Neural crest cell (in vitro differentiated cells): ENCODE measurements at places on chromosomes 7 and 10. TPM values are rescaled to one million over a fixed set of nuclear protein-coding genes. Genes with fewer than 3 reads are reported as not detected.

DNA sequence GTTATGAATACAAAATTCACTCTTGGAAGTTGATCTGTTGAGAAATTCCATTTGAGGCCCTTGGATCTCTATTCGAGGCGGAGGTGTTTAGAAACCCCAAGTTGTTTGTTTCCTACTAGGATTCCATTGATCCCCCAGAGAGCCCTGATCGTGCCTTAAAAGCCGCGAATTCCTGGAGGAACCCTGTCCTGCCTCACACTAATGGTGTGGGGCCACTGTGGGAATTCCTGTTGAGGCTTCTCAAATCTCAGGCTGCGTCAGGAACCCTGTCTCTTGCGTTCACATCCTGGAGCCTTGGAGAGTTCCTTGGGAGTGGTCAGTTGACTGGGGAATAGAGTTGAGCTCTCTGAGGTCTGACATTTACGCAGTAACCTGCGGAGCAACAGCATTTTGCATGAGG, 1.2 kb downstream of the CFAP69 start:
- DNase-seq: no peak

- no peak for DNase-seq
Measured at GRCh38 chr10:61076572-61077114, 132.7 kb upstream of the RHOBTB1 start.

- no peak for DNase-seq
Measured at GRCh38 chr7:31778296-31778695, 91.3 kb downstream of the PPP1R17 start.

DNA sequence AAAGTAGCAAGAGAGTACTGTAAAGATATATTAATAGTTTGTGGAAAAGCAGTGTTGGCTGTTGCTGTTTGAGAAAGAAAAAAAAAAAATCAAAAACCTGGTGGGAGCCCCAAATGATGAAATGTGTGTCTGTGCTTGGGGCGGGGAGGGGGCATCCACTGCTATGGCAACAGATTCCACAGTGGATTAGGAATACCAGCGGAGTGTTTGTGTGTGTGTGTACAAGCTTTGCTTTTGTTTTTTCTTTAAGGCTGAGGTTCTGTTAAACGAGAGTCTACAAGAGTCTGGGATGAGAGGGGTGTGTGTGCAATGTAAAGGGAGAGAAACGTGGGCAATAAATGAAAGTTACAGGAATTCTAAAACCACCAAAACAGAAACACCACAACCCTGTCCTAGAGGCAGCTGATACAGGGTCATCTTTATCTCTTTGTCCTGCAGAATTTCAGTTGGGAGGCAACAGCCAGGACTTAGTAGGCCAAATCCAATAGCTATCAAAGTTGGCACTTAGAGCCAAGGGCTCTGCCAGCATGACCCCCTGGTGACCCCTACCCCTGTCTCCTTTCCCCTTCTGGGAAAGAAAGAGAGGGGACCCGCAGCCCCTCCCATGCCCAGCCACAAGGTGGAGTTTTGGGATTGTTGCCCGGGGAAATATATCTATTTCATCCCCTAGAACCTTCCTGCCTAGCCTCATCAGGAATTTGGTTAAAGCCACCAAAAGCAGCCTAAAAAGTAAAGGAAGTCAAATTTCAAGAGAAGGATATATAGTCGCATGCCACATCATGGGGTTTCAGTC, 85.4 kb downstream of the OSBPL3 start:
- no peak for DNase-seq

- DNase-seq: no peak
Measured at GRCh38 chr7:29748286-29749099, 57.8 kb upstream of the WIPF3 start.

DNA sequence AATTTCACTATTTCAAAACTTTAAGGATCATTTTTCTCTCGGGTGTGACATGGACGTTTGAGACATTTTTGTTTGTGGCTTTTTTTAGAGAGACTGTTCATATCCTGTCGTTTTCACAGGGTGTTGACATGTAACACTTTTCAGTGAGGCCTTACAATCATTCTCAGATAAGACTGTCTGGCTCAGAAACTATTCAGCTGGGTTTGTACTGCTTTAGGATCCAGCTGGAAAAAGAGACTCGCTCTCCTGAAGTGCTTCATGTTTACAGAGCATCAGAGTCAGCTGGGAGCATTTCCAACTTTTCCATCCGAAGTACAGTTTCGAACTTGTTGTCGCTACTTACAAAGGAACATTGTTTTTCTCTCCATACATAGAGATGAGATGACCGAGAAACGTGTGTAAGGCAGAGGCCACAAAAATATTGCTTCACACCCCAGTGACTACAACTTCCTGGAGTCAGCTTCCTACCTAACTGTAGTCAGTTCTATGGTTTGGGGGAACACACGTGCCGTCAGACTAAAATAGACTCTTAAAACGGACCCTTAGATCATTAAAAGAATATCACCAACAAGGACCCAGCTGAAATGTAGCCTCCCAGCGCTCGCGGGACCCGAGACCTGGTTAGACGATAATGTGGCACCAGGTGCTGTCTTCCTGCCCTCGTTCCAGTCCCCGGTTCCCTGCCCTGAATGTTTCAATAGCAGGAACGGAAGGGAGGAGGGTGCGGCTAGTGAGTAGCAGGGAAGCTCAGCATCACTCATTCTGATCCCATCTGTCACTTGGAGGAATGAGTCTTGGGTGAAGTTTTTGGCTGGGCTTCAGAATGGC, 78.0 kb downstream of the MKI67 start:
- no peak for DNase-seq

DNA sequence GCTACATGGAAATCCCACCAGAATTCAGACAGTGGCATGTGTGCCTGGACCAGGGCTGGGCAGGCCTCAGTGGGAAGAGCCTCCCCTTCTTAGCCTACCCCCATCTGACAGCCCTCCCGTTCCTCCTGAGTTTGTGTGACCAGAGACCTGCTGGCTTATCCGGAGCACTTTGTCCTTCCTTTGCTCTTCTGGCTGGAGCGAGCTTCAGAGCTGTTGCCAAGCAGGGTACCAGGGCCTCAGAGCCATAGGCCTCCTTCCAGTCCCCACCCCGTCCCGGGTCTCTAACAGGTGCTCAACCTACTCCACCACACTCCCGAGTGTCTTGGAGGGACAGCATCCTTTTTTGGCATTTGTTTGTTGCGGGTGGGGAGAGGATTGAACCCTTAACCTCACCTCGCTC, 26.5 kb upstream of the TRIM8 start:
- DNase-seq: no peak

The SPOCK2 gene
- 1.4 and 1.5 TPM in 2 replicates for total RNA-seq

The ZNF746 gene
- total RNA-seq: 21.2 and 21.9 TPM in 2 replicates

The GNAT3 gene
- total RNA-seq: not detected in 2 replicates

The IFIT2 gene
- total RNA-seq: 0.09 and 0.12 TPM in 2 replicates

The SH2B2 gene
- total RNA-seq: 13.3 and 16.4 TPM in 2 replicates
